WTC11 (cell line): ENCODE measurements at places on chromosomes 7 and 10.

- no peak for DNase-seq
These were observed 15.4 kb upstream of the GIMAP8 start for GRCh38 chr7:150435047-150435389.

DNA sequence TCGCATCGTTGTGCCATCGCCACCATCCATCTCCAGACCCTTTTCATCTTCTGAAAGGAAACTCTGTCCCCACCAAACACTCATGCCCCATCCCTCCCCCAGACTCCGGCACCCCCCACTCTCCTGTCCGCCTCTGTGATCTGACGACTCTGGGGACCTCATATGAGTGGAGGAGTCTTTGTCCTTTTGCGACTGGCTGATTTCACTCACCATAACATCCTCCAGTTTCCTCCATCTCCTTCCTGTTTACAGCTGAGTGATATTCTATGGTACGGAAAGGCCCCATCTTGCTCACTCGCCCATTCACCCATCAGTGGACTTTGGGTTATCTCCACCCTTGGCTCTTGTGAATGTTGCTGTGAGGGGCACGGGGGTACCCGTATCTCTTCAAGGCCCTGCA is 11.8 kb upstream of the INSIG1 start:
- no peak for DNase-seq

- no peak for DNase-seq
These were observed 26.2 kb downstream of the PRKAR2B start for GRCh38 chr7:107070710-107071109.

DNA sequence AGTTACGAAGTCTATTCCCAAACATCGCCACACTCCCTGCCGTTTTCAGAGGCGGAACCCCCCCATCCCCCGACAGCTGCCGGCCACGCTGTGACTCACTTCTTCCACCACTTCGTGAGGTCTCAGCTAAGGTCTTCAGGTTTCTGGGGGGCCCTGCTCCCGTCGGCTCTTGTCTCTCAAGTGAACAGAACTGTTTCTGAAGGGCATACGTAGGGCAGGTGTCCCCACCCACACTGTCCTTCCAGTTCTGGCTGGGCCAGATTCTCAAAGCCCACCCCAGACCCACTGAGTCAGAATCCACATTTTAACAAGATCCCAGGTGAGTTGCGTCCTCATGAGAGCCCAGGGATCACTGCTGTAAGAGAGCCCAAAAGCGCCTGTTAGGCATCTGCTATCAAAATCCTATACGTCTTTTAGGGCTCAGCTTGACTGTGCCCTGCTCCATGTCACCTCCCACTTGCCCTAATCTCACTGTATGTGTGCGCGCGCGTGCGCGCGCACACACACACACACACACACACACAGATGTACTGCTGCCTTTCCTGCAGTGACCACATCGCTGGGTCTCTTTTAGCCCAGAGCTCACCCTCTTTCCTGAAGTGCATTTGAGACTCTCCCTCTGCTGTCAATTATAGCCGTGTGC is 78.8 kb downstream of the PROSER2 start:
- DNase-seq, result no peak

DNA sequence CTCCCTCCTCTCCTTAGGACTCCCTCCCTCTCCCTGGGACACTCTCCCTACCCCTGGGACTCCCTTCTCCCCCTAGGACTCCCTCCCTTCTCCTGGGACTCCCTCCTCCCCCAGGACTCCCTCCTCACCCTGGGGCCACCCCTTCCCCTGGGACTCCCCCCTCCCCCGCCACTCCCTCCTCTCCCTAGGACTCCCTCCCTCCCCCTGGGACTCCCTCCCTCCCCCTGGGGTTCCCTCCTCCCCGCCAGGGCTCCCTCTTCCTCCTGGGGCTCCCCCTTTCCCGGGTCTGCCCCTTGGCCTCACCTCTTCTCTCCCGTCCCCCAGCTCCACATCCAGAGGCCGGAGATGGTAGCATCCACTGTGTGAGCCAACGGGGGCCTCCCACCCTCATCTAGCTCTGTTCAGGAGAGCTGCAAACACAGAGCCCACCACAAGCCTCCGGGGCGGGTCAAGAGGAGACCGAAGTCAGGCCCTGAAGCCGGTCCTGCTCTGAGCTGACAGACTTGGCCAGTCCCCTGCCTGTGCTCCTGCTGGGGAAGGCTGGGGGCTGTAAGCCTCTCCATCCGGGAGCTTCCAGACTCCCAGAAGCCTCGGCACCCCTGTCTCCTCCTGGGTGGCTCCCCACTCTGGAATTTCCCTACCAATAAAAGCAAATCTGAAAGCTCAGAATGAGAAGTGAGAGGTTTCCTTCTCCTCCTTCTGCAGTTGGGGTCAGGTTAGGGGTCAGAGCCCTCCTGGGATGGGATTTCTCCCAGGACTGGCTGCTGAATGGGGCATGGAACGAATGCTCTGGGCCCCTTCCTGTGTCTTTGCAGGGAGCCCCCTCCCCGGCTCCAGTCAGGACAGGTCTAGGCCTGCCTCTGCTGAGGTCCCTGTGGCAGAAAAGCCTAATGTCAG is 1.4 kb upstream of the MUC17 start:
- peak; percentile 56 for DNase-seq

GRCh38 chr7:111076205-111076604 is 14.7 kb upstream of the LRRN3 start:
- DNase-seq, result no peak

DNA sequence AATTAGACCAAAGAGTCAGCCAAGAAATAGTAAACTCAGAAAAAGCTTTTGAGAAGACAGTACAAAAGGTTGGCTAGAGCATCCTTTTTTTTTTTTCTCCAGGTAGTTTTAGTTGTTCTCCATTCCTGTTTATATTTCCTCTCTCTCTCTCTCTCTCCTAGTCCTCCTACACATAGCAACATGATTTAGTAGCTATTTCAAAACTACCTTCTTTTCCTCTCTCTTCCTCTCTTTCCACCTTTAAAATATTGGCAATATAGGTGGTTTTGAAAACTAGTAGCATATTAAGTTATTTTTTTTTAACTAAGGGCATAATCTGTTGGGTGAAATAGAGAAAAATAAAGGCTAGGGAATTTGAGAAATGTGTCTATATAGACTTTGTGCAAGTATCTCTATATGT is 5.0 kb downstream of the SKIDA1 start:
- no peak for DNase-seq

- DNase-seq, result no peak
These were observed 159.2 kb downstream of the RGS10 start for GRCh38 chr10:119383174-119383856.

- DNase-seq, result no peak
These were observed 103.6 kb downstream of the ELMO1 start for GRCh38 chr7:37344886-37345579.

DNA sequence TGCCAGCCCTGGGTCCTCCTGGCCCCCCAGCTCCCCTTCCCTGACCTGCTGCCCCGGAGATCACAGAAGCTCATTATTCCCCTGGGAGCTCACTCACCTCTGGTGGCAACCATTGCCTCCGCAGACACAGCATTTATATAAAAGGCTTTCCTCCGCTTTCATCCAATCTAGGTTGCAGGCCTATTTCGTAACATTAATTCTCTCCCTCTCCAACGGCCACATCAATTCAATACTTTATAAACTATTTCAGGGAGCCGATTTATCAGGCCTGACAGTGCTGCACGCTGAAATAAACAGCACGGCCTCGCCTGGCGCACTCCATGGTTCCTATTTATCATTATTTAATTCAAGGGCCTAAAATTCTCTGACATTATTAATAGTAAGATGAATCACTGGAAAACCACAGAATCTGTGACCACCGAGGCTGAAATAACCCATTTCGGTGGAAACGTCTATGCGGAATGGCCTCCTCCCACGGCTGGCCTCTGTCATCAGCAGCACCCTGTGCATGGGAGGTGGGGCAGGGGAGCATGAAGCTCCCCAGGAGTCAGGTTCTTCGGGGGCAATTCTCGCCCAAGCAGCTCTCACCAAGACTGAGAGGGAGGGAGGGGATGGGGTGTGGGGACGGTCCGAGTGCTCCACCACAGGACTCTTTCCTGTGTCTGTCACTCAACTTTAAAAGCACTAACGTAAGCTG is 249.3 kb upstream of the PFKP start:
- DNase-seq, result no peak

DNA sequence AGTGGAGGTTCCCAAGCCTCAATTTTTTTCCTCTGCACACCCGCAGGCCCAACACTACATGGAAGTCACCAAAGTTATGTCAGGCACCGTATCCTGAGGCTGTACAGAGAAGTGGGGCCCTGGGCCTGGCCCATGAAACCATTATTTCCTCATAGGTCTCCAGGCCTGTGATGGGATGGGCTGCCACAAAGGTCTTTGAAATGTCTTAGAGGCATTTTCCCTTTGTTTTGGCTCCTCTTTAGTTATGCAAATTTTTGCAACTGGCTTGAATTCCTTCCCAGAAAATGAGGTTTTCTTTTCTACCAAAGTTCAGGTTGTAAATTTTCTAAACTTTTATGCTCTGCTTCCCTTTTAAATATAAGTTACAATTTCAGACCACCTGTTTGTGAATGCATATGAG is 365.2 kb downstream of the HGF start:
- no peak for DNase-seq

GRCh38 chr10:72254813-72255568 is 18.7 kb upstream of the DDIT4 start:
- DNase-seq, result peak; percentile 78

DNA sequence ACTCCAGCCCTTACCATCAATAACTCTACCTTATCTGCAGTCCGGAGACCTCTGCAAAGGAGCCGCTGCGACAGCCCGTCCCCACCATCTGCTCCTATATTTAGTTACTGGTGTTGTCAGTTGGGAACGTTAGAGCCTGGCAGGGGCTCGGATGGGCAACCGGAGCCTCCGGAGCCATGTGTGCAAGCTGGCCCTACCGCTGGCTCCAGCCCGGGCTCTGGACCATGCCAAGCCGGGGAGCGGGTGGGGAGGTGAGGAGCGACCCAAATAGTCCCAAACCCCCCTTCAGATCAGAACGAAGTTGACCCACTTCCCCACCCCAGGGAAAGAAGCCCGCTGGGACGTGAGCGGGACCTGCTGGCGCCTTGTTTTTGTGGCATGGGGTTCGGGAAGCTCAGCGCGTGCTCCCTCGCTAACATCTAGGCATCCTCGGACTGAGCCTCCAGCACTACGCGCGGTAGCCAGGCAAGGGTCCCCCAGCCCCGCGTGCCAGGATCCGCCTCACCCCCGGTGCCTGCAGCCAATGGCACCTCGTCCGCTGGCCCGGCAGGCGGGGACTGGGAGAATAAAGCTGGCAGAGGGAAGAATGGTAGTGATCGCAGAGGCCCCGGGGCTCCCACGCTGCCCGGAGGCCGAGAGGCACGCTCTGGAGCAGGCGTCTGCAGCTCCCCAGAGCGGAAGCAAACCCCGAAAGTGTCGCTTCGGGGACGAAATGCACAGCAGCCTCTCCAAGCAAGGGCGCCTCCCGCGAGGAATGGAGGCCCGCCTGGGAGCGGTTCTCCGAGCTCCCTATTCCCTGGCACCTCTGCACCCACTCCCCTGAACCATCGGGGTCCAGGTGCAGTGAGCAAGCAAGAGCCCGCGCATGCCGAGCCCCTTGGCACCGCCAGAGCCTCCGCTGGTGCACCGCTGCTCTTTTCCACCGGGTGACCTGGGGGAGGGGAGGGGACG is 679 bp downstream of the LRRC20 start:
- peak; percentile 62 for DNase-seq

- no peak for DNase-seq
These were observed 9.3 kb upstream of the TMEM270 start for GRCh38 chr7:73851410-73852338.

- no peak for DNase-seq
These were observed 9.9 kb downstream of the DCLRE1A start for GRCh38 chr10:113843972-113844485.

DNA sequence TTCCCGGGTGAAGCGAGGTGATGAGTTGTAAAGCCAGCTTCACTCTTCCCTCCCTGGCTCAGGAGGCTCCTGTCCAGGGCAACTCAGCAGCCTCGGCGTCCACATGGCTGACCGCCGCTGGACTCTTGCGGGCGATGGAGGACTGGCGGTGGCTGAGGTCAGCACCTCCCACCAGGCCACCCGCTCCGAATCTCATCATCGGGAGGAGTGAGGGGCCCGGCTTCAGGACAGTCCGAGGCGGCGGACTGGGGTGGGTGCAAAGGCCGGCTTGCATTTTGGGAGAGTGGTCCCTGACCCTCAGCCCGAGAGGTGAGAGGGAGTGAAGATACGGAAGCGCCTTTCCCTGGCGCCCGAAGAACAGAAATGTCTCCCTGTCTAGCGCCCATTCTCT is 759 bp downstream of the DNAJB12 start:
- no peak for DNase-seq

DNA sequence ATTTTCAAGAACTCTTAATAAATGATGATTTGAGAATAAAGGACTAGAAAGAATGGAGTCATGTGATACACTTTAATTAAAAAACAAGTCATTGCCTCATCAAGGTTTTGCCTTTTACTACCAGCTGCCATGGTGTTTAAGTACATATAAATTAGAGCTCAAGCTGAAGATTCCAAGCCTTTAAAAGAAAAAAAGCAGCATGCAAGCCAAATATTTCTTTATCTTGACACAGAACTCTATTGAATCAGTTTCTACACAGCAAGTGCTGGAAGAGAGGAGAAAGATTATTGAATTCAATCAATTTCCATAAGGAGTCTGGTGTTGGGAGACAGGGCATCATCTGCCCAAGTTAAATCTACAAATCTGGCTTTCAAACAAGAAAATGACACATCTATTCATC is 347.9 kb downstream of the WDR11 start:
- DNase-seq, result no peak

DNA sequence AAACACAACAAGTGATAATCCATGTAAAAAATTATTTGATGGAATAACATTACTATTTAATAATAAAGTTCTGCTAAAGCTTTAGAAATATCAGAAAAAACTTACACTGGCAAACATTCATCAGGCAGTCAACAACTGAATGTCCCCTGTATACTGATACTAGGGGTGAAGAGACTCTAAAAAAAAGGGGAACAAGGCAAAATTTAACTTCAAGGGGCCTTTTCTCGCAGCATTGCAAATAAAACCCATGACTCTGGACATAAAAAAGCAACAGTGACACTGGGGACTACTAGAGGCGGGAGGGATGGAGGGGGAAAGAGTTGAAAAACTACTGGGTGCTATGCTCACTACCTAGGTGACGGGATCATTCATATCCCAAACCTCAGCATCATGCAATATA is 5.8 kb upstream of the IFRD1 start:
- no peak for DNase-seq

- DNase-seq, result no peak
These were observed 130.1 kb downstream of the COBL start for GRCh38 chr7:51186531-51186930.

DNA sequence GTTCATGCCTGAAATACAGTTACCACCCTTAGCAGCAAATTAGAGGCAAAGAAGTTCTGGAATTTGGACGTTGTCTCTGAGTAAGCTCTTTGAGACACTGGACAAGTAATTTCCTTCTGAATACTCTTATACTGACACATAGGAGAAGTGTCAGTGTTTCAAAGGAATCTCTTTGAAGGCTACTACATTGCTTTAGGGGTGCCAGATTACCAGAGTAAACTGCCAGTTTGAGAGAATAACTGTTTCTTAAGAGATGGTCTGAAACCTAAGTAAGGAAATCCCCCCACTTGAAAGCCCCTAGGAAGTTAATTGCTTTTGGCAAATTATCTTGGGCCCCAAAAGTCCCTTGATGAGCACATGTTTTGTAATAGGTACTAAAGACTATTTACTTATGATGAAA is 3.4 kb downstream of the FAS start:
- DNase-seq, result no peak

- DNase-seq, result peak; percentile 61
These were observed 283.7 kb downstream of the ZEB1 start for GRCh38 chr10:31602541-31603234.
